ENCODE measurements at places on chromosomes 7 and 10.
A peak's percentile ranks its signal among the peaks of the same experiment; 100 is the strongest.

- DNase-seq, result no peak
Measured at GRCh38 chr10:12418000-12418399, 68.7 kb downstream of the CAMK1D start.

- DNase-seq, result no peak
Measured at GRCh38 chr10:36669615-36670352, 455.6 kb upstream of the ANKRD30A start.

DNA sequence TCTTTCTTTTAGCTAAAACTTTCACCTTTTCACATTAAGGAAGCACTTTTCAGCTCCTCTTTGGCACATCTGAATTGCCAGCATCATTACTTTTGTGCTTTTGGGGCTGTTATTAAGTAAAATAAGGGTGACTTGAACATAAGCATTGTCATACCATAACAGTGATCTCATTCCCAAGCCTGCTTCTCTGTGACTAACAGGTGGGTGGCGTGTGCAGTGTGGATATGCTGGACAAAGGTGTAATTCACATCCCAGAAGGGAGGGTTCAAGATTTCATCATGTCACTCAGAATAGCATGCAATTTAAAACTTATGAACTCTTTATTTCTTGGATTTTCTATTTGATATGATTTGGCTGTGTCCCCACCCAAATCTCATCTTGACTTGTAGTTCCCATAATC, 517.4 kb upstream of the MKI67 start:
- DNase-seq, result no peak

GRCh38 chr10:115355162-115355760, 262.1 kb downstream of the ATRNL1 start:
- peak; percentile 52 for DNase-seq

- DNase-seq, result no peak
Measured at GRCh38 chr7:106231856-106232490, 52.8 kb downstream of the NAMPT start.

- DNase-seq, result no peak
Measured at GRCh38 chr10:14751921-14752320, 22.8 kb downstream of the FAM107B start.

- no peak for DNase-seq
Measured at GRCh38 chr7:39650676-39651075, 27.3 kb downstream of the RALA start.

DNA sequence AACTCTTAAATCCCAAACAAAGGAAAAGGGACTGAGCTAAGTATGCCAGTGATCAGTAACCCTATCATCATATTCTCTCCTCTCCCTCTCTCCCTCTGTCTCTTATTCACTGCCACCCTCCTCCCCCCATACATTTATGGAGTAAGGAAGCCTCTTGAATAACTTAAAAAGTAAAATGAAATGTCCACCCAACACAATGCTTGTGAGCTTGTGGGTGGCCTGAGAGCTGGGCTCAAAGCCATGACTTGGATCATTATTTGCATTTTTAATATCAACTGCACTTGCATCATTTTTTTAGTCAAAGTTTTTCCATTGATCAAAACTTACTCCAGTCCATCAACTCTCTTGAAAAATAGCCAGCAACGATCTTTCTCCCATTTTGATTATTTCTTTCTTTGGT, 46.8 kb downstream of the FAM107B start:
- no peak for DNase-seq

GRCh38 chr10:117503244-117504205, 39.0 kb upstream of the EMX2 start:
- DNase-seq, result no peak

DNA sequence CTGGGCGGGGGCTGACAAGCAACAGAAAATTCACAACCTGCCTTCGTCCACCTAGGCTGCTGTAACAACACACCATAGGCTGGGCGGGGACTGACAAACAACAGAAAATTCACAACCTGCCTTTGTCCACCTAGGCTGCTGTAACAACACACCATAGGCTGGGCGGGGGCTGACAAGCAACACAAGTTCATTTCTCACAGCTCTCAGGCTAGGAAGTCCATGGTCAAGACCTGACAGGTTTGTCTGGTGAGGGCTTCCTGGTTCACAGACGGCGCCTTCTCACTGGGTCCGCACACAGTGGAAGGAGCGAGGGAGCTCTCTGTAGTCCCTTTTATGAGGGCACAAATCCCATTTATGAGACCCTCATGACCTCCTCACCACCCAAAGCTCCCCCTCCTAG, 52.2 kb downstream of the DIP2C start:
- no peak for DNase-seq

GRCh38 chr10:127408733-127409132, 140.4 kb upstream of the NPS start:
- no peak for DNase-seq

DNA sequence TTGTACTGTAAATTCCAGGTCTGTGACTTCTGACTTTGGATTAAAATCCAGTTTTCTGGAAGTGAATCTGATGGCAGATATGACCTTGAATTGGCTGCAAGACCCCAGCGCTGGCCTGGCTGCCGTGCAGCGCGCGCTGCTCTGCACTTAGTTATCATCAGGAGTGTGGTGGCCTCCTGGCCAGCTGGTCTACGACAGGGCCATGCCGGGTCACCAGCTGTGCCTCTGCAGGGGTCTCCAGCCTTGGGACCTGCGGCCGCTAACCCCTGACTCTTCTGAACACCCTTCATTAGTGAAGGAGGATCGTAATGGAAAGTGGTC, 190.7 kb upstream of the SH2B2 start:
- no peak for DNase-seq

DNA sequence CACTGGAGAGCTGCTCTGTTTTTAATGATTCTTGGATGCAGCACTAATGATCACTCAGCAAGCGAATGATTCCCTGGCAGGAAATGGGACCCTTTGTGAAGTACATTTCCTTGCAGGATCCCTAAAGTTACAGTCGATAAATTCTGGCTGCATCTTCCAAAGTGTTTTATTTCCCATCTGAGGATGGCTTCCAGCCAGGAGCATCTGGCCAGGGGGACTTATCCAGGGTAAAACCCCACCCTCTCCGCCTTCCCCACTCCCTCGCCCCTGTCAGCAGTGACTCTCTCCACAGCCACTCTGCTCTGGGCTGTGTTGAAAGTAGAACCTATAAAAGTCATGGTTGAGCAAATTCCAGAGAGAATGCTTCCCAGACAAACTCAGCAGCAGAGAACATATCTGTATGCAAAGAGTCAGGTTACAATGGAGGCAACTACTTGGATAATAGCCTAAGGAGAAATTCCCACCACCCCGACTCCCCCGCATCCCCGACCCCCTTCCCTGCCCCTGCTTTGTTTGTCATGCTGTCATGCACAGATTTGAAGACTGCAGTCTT, 111.0 kb upstream of the ANLN start:
- DNase-seq, result no peak

DNA sequence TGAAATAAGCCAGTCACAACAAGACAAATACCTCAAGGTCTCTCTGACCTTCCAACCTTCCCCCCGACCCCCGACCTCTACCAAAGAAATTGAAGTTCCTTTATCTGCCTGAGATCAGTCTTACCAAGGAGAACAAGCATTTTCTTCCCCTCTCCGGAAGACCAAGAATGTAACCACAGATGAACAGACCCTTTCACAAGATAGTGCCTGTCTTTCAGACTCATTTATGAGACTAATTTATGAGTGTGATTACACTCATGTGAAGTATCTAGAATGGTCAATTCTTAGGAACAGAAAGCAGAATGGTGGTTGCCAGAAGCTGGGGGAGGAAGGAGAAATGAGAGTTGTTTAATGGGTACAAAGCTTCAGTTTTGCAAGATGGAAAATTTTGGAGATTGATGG, 108.9 kb upstream of the MKLN1 start:
- DNase-seq, result no peak

DNA sequence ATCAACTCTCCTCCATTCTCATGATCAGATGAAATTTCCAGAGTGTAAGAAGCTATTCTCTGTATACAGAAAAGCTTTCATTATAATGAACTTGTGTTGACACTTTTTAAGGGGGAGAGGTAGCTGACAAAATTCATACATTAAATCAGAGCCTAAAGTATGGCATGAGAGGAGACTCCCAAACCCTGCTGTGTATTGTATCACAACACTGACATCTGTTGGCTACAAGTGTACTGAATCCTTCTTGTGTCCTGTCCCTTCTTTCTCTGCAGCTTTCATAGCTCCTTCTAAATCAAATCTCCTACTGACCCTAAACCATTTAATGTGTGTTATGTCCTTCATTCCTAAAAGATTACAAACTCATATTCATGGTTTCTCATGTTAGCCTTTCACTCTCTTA, 70.9 kb downstream of the GCC1 start:
- no peak for DNase-seq

DNA sequence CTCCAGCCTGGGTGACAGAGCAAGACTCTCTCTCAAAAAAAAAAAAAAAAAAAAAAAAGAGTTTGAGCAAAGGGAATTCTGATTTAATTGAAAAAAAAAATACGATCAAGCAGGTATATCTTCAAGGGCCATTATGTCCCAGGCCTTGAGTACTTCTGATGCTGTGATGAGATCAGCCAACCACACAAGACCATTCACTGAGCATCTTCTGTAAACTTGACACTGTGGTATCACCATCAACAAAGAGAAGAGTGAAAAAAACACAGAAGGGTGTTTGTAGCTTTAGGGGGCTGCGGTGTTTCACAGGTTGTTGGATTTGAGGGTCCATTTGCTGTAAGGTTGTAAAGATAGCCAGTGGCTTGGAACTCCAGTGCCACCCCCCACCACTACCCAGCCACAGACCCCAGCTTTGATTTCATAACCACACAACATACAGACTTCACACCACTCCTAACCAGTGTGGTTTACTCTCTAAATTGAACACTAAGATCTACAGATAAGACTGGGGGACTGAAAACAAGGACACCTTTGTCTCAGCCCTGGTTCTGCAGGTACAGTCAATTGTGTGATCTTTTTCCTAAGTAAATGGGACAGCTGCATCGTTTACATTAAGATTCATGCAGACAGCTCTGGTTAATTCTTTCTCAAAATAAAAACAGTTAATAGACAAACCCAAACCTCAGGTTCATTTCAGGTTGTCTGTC, 66.4 kb downstream of the CDC123 start:
- no peak for DNase-seq

- peak; percentile 25 for DNase-seq
Measured at GRCh38 chr10:69716711-69717560, 84.8 kb upstream of the COL13A1 start.

GRCh38 chr7:155289107-155289506, 8.6 kb upstream of the INSIG1 start:
- DNase-seq, result no peak

DNA sequence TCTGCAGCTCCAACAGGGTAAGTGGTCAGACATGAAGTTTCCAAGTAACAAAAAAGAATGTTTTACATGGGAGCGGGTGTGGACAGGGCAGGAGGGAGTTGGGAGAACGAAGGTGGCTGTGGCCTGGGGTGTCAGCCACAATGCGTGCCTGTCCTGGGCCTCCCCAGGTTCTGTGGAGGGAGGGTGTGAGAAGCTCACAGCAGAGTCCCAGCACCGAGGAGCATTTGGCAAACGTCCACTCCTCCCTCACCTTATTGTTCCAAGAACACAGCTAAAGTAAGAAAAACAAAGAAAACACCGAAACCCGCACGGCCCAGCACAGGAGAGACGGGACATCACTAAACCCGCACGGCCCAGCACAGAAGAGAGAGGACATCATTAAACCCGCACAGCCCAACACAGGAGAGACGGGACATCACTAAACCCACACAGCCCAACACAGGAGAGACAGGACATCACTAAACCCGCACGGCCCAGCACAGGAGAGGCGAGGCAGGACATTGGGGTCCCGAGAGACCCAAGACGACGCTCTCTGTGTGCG, 226.4 kb downstream of the MAD1L1 start:
- DNase-seq, result no peak

GRCh38 chr7:25031432-25031831, 51.5 kb upstream of the OSBPL3 start:
- DNase-seq, result no peak

DNA sequence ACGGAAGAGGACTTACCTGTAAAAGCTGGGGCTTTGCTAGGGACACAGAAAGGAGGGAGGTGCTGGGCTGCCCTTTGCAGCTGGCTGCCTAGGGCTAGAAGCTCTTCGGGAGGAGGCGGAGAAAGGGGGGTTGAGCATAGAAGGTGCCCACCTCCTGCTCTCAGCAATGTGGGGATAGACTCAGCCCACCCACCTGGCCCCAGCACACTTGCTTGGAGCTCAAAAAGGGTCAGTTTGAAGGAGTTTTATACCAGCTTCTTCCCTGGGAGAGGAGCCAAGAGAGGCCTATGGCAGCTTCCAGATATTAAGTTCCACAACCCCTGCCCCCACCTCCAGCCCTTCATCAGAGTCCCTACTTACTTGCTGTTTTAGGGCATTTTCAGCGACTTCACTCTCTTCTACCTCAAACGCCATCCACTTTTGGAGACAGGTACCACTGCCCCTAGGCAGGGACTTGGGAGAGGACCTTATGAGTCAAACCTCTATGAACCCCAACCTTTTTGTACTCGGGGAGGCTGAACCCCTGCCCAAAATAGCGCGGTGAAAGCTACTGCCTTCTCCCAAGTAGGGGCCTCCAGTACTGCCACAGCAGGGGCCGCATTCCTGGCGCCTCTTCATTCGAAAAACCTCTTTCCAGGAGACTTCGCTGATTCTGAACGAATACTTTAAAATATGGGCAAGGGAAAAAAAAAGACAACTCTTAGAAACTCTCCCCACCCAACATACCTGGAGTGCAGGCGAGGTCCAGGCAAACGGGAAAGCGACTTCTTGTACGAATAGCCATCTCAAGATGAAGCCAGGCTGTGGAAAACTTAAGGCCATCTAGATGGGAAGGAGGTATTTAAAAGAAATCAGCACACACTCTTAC, 1.2 kb upstream of the EVX1 start:
- DNase-seq, result no peak

DNA sequence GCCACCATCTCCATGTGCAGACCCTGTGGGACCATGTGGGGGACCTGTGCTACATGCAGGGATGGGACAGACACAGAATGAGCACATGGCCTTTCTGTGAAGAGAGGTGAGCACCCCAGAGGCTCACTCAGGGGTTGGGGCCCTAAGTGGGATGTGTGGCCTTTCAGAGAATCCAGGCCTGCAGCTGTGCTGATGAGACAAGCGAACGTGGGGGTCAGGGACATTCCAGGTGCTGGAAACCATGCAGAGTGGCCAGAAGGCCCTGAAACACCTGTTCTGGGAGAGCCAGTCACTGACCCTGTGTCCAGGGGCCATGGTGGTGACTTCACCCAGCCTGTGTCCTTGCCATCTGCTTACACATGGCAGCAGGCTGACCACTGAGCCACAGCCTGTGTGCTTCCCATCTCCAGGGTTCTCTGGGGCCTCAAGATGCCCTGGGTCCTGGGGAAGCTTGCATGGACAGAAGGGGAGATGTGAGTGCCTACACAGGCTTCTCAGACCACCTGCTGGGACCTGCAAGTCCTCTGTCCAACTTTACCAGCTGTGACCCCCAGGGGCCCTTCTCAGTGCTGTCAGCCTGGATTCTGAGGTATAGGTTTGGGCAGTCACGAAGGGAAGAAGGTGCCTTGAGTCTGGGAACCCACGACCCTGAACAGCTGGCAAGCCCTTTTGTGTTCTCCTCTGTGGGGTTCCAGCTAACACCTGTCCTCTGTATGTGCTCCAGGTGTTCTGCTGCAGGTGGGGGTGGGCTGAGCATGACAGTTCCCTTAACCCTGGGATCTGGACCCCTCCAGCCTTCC, 17.6 kb downstream of the RAMP3 start:
- no peak for DNase-seq

Data from SW 1271 (cell line).